ENCODE measurements at places on chromosomes 2 and 18.

- no peak for DNase-seq
Observed at GRCh38 chr2:62660582-62661262, 44.8 kb upstream of the EHBP1 start.

DNA sequence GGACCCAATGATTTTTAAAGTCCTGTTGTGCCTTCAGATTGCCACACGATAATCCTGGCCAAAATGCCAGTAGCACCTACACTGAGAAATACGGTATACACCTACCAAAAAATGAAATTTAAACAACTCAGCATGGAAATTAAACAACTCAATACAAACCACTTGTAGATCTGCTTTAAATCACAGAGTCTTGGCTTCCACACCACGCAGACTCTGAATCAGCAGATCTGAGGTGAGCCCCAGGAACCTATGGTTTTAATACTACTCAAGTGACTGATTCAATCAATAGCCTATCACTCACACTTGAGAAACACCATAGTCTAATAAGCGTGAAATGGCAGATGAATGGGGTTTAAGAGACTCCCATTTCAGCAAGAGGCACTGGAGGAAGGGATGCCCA is 46.9 kb downstream of the MAP4K3 start:
- DNase-seq, result no peak

DNA sequence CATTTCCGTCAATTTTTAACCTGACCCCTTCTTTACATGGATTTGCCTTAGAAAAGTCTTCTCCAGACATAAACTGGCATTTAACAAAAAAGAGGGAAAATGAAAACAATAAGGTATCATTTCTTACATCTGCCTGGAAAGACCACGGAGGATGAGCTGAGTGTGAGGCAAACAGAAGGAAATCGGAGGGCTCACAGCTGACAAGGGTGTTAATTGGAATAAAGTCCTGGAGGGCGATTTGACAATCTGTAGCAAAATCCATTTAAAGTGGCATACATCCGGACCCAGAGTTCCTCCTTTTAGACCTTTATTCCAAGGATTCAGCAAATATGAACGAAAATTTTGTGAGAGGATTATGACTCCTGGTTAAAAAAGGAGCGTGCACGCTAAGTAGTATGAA is 179.7 kb upstream of the COPS8 start:
- no peak for DNase-seq

DNA sequence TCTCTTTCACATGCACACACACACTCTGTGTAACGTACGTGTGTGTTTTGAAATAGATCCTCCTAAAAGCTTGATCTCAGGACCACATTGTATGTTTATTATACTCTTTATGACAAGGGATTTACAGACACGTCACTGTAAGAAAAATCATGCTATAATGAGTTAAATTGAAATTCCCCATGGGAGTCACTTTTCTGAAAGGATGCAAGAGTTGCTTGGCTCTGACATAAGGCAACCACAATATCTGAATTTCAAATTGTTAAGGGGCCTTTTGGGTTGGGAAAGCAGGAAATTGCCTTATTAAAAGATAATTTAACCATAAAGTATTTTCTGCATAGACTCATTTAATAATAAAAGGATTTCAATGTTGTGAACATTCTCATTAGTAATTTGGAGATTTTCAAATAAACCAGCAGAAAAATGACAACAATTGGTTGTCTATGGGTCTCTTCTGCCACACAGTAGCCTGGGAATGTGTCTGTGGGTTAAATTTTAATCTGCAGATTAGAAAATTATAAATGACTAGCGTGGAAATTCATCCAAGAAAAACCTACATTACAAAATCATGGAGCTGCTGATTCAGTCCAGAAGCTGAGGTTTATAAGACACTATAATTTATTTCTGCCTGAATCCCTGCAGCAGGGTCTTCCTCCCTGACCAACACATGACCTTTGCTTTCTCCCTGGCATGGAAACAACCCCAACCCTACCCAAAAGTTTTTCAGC is 75.9 kb upstream of the PID1 start:
- no peak for DNase-seq

DNA sequence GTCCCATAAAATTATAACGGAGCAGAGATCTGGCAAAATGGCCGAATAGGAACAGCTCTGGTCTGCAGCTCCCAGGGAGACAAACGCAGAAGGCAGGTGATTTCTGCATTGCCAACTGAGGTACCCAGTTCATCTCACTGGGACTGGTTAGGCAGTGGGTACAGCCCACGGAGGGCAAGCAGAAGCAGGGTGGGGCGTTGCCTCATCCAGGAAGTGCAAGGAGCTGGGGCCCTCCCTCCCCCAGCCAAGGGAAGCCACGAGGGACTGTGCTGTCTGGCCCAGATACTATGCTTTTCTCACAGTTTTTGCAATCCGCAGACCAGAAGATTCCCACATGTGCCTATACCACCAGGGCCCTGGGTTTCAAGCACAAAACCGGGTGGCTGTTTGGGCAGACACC is 22.8 kb downstream of the ICA1L start:
- DNase-seq, result no peak

DNA sequence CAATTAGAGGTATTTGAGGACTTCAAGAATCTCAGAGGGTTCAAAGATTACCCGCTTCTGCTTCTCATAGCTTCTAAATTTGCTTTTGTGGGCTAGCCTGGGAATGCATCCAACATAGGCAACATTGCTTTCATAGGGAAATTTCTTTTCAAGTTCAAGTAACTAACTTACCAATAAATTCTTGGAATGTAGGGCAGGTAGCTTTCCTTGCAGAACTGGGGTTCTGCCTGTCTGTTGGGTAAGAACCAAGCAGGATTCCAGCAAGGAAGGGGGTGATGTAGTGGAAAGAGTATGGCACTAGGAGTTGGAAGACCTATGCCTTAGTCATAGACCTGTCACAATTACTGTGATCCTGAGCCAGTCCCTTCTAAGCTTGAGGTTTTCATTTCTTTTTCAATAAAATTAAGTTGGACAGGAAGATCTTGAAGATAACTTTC is 164.1 kb downstream of the FHOD3 start:
- no peak for DNase-seq

DNA sequence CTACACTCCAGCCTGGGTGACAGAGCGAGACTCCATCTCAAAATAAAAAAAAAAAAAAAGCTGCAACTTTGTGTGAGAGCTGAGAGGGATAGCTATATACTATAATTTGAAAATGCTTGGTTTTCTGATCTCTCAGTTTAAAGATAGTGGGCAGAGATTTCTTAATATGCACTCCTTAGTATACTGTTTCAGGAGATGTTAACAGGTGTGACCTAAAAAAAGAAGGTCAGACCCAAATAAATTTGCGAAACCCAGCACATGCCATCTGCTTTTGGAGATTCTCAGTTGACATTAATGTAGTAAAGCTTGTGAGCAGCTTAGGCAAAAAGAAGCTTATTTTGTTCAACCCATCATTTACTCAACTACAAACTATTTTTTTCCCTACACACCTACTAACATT is 37.4 kb downstream of the ZC3H6 start:
- DNase-seq, result no peak

DNA sequence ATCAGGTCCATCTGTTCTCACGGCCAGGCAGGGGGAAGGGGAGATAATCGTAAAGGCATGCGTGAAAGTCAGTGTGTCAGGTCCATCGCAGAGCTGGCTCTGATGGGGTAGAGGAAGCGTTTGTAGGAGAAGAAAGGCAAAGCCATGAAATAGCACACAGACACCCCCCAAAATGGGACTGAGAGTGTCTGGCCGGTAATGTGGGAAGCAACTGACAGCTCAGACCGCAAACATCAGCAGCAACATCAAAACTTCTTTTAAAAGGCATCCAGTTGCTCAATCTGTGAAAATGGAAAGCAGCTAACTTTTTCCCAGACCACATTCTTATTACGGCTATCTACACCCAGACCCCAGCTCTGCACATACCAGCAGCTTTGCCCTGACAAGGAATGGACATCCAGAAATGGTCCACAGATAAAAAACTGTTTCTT is 232.6 kb downstream of the EN1 start:
- no peak for DNase-seq

- no peak for DNase-seq
Observed at GRCh38 chr2:153214337-153214736, 264.2 kb downstream of the RPRM start.

DNA sequence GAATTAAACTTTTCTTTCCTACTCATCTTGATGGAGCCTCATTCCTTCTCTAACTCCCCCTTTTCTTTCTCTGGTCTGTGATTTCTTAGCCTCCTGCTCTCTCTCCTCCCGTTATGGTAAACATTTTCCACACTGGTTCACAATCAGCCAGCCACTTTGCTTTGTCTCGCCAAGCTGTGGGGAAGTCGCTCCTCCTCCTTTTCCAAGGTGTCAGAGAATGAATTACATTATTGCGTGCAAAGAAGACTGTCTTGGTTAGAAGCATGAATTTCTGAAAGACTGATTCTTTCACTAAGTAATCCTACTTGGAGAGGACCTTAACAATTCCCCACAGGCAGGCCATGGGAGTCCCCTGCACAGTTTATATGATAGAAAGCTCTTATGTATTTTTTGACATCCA is 46.1 kb downstream of the RASGRP3 start:
- DNase-seq, result no peak

DNA sequence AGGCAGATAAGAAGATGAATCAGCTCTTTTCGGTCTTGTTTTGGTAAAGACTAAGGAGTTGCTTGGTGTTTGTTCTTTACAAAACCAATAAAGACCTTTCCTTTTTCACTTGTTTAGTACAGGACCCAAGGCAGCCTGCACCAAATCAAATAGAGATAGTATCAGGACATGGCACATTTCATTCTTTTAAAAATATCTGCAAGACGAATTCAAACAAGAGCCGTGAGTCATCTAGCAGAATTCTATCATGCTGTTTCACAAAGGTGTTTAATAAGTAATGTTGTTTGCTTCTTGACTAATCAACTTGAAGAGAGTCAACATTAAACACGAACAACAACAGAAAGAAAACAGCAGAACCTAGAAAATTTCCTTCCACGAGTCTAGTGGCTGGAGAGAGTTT is 102.8 kb upstream of the TTN start:
- no peak for DNase-seq

GRCh38 chr2:208013285-208014178 is 11.8 kb downstream of the PLEKHM3 start:
- DNase-seq, result no peak

DNA sequence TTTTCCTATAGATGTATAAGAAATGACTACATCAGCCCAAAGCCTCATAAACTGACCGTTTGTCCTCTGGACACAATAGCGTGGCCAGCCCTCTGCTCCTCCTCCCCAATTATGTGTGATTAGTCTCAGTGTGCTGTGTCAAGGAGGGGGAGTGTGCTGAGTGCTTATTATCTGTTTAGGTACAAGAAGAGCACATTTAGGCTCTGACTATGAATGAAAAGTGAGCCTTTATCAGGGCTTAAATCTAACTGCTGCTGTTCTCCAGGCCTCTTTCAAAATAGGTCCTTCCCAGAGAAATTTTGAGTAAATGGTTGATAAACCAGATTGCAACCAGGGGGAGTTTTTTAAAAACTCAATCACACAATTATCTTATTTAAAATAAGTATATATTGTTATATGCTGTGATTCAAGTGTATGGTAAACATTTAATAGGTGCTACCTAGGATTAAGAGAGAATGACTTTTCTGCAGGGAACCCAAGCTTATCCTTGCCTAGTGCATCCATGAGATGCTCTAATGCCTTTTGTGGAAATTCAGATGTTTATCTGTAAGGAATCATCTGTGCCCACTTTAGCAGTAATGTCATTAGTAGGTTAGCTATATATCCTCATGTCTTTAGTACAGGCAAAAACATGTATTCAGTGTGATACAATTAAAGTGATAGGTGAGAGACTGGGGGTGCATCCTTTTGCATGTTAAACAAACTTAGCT is 168.7 kb upstream of the SIX3 start:
- DNase-seq, result no peak

DNA sequence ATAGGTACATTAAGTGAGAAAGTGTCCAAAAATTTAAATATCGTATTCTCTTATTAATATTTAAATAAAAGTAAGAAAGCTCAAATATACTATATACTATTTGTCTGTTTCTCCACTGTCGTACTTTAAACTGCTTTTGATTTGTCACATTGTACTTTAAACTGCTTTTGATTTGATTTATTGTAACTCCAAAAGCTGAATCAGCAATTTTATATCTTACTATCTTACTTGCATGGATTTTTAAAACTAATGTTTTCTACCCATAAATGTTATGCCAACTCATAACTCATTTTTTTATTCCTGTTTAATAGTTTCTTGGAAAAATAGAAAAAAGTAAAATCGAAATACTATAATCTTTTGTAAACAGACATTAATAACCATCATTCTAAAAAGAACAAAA is 1128.2 kb upstream of the ACVR2A start:
- no peak for DNase-seq

- peak; percentile 50 for DNase-seq
Observed at GRCh38 chr2:28956415-28956826, 24.7 kb upstream of the TOGARAM2 start.

GRCh38 chr2:170925923-170926322 is 3.1 kb upstream of the GORASP2 start:
- DNase-seq, result no peak

GRCh38 chr18:6271585-6271984 is 143.1 kb downstream of the L3MBTL4 start:
- no peak for DNase-seq

DNA sequence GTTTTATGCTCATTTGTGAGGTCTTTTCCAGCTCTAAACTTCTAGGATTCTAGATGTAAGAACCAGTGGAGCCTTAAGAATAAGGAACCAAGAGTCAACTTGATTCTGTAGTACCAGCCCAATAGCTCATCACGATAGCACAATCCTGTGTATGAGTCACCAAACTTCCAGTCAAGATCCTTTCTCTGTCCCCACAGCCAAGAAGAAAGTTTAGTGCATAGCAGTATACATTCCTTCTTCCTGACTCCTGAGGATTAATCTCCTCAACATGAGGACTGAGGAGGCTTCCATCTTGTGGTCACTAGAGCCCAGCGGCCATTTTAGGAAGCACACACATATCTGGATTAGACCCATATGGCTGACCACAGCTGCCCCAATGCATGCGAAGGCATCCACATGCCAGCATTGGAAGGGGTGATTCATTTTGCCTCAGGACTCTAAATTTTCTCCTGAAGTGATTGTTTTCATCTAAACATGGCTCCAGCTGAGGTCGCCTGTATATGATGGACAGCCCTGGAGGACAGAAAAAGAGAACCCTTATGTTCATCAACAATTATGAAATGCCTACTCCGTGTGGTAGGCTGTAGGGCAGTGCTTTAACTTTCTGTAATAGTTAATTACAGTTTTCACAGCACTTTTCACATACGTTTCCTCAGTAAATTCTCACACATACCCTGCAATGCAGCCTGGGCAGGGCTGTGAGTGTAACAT is 53.5 kb downstream of the RASGRP3 start:
- DNase-seq, result no peak

GRCh38 chr2:238716171-238716570 is 131.7 kb upstream of the TWIST2 start:
- DNase-seq, result no peak

DNA sequence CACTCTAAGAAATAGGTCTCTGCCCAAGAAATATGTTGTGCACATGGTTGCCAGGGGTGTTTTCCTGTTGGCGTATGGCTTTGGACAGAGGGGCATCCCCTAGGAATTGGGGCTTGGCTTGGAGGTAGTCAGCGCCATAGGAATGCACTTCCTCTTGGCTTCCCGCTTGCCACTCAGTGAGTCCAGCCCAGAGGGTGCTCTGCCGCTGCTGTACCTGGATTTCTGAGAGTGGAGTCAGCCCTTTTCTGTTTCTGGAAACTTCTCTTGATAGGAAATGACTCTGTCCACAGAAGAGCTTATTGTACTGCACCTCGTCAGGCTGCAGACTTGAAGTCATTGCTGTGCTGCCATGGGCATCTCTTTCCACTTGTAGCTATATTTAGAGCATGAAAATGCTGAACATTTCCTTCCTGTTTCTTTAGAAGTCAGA is 116.7 kb upstream of the MGAT5 start:
- DNase-seq, result no peak

Measured in activated CD8-positive, alpha-beta memory T cell treated with anti-CD3 and anti-CD28 coated beads, Interleukin-2, amount 50 U/mL, for 4 hours (primary cell).